ENCODE measurements at places on chromosomes 1 and 21. TPM values are rescaled to one million over a fixed set of nuclear protein-coding genes. Genes with fewer than 3 reads are reported as not detected.

DNA sequence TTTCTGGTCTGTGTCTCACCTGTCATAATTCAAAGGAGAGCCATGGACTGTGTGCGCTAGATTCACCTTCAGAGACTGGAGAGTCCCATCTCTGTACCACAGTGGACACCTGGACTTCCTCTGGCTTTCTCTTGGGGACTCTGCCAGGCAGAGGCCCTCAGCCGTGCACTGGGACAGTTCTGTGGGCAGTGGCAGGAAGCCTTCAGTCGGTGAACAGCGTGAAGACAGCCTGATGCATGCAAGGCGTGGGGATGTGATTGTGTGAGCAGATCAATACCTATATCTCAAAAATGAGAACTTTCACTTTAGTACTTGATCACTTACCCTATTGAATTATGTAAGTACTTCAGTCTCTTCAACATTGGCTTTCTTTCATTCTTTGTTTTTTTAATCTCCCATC is 245.3 kb downstream of the DISC1 start:
- H3K27ac ChIP-seq = no peak overlapping the region
- no peak overlapping the region for H3K4me3 ChIP-seq
- DNase-seq = peak; percentile 8
- peaks cover 9% of the 10 kb centered on the region for H3K36me3 ChIP-seq
- H3K27me3 ChIP-seq = no peaks in the 10 kb centered on the region

GDAP2 gene
- 23.3 TPM for total RNA-seq

- H3K4me1 ChIP-seq = no peaks in the 10 kb centered on the region
- H3K36me3 ChIP-seq = no peaks in the 10 kb centered on the region
- no peak overlapping the region for H3K27ac ChIP-seq
- H3K4me3 ChIP-seq = no peak overlapping the region
- no peak for DNase-seq
Measured at GRCh38 chr1:82225421-82226185, 424.9 kb downstream of the ADGRL2 start.

DNA sequence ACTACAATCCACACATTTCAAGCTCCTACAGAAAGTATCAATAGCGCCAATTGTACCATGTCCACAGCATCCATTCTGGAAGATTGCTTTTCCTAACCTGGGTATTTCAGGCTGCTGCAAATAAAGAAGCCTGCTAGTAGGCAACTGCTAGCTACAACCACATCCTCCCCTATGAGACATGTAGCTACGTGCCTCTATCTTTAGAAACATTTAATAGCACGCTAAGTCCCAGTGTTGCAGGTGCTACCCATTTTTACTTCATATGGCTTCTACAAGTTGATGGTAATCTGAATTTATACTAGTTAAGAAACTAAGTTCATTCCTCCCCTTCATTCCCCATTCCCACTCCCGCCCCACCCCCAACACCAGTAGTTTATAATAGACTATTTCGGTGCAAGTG is 7.4 kb upstream of the AMPD1 start:
- no peak for DNase-seq
- H3K27me3 ChIP-seq = no peaks in the 10 kb centered on the region
- peaks cover 16% of the 10 kb centered on the region for H3K36me3 ChIP-seq
- no peaks in the 10 kb centered on the region for H3K4me1 ChIP-seq
- no peak overlapping the region for H3K4me3 ChIP-seq
- H3K27ac ChIP-seq = no peak overlapping the region

GRCh38 chr21:16082038-16082816 is 352.4 kb downstream of the USP25 start:
- no peaks in the 10 kb centered on the region for H3K4me1 ChIP-seq
- no peaks in the 10 kb centered on the region for H3K27me3 ChIP-seq
- H3K4me3 ChIP-seq = no peak overlapping the region
- no peaks in the 10 kb centered on the region for H3K36me3 ChIP-seq

ZNF683 gene
- total RNA-seq = 5.3 TPM

Measured in T-cell (primary cell).